ENCODE measurements at places on chromosomes 1 and 21.

- no peak for DNase-seq
Measured at GRCh38 chr1:26545969-26546323, 16.4 kb downstream of the RPS6KA1 start.

- no peak for DNase-seq
Measured at GRCh38 chr21:38863291-38863690, 57.6 kb downstream of the ETS2 start.

- DNase-seq = no peak
Measured at GRCh38 chr21:22763442-22763841, 1765.2 kb downstream of the NCAM2 start.

DNA sequence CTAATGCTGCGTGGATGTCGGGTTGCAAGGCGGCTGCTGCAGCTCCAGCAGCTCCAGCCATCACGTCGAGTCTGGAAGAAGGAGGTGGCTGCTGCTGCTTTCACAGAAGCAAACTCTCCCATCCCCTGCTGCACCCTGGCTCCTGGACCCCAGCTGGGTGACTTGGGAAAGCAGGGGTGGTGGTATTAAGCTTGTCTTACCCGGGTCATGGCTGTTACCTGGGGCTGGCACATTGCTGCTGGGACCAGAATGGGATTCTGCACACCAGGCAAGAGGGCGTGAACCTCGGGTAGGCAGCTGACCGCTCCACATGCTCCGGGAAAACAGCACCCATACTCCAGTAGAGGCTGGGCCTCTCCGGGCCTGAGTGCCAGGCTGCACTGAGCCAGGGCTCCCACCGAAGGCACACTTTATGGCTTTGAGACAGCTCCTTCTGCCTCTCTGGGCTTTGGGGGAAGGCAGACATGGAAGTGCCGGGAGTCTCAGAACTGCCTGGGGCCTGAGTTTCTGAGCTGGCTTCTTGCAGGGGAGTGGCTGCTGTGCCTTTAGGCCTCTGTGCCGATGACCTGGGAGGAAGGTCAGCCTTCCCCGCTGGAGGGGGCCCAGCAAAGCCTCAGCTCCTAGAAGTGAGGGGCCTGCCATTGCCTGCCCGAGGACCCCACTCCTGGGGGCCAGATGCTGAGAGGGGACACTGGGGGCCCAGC lies 1.2 kb downstream of the SMIM1 start:
- no peak for DNase-seq

DNA sequence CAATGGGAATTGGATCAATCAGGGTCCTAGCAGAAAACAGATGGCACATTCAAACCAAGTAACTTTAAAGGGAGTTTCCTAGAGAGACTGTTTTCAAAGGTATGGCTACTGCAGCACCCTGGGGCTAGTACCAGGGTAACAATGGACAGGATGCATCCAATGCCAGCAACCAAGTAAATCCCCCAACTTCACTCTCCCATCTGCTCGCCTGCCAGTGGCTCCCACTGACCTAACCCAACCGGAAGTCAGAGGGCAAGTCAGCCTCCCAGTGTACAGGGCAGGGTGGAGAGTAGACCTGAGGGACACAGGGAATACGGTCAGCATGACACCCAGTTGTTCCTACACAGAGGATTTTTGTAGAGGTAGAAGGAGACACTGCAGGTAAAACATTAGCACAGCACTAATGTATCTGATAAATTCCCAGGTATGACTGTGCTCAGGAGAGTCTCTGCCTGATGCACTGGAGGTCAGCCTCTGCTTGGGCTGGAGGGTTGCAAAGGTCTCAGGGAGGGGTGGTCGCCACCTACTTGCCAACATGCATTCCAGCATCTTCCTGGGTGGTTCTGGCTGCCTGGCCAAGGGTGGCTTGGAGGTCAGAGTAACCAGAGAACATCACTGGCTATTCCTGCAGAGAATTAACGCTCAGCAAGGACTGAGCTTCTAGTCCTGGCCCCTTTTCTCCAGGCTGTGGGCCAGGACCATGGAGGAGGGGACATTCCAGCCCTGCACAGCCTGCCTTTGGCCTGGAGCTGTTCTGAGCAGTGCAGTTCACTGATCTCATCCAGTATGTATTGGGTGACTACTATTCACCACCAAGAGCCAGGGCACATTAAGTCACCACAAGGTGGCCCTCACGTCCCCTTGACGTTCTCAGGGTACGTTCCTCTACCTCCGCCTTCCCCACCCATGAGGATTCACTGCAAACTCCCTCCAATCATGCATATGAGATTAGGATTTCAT lies 5.1 kb upstream of the GJA4 start:
- DNase-seq = no peak

DNA sequence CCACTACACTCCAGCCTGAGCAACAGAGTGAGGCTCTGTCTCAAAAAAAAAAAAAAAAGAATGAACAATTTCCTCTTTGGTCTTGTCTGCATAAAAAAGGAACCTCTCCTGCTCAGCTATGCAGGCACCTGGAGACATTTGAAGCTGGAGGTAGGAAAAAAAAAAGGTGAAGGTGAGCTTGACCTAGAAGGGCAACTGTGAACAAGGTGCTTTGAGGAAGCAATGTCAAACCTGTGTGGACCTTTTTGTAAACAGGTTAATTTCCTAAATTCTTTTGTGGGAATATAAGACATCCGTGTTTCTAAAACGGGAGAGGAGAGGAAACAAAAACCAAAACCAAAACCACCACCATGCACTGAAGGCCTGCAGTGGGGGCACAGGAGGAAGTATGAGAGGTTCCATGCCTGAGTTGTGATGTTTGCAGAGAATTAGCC lies 77.5 kb downstream of the SLC45A1 start:
- peak; percentile 15 for DNase-seq

DNA sequence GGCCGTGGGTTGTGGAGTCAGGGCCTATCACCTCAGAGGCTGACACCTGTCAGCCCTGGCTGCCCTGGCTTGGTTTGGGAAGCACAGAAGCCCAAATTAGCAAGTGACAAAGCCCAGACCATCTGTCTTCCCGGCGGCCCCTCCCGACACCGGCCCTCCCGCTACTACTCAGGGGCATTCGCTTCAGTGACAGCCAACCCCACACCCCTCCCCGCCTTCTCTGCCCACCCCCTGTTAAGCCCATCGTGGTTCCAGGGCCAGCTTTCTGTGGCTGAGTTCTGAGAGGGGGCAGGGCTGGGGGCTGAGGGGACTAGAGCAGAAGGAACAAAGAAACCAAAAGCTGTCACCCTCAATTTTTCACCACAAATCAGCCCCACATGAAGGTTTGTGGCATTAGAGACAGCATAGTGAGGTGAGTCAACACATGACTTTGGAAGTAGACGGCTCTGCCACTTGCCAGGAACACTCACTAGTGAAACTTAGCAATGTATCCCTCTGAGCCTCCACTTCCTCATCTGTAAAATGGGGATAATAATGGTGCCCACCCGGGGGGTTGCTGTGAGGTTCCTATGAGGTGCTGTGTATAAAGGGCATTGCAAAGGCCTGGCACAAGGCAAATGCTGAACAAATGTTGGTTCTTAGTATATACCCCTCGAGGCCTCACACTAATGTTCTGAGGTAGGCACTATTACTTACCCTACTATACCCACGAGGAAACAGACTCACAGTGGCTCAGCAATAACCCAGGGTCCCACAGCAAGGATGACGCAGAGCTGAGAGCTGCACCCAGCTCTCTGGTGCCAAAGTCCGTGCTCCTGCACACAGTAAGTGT lies 5.2 kb upstream of the TNNI1 start:
- DNase-seq = no peak

DNA sequence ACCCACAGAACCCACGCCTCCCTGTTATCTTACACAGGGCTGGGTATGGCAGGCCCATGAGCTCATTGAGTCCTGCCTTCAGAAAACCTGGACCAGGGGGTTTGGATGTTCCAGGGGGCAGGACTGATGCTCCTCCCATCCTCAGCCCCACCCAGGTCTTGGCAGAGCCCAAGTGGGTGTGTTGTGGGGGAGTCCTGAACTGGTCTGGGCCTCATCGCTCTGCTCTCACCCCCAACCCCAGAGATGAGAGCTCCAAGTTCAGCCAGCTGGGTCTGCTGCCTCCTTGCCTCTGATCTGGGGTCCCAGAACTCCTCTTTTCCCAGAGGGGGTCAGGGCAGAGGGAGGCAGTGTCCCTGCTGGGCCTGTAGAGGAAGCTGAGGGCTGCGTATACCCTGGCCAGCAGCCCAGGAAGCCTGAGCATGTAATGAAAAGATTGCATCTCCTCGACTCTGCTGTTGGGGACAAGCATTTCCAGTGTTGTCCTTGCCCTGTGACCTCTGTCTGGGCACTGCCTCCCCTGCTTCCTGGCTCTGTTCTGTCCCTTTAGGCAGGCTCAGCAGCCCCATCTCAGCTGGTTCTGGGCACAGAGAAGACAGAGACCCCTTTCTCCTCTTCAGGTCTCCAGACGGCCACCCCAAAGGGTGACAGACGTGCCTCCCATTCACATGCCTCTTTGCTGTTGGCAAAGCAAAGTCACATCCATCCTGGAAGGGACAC lies 54.7 kb upstream of the EPS8L3 start:
- DNase-seq = no peak

Data from activated CD4-positive, alpha-beta T cell treated with anti-CD3 and anti-CD28 coated beads for 4 hours (primary cell).